ENCODE measurements at places on chromosomes 5 and 9. TPM values are rescaled to one million over a fixed set of nuclear protein-coding genes. Genes with fewer than 3 reads are reported as not detected.

The MIER3 gene
- total RNA-seq, result 37.2 TPM

The PTGDS gene
- 58.0 TPM for total RNA-seq

The EIF4E1B gene
- not detected for total RNA-seq

The TAF1L gene
- not detected for total RNA-seq
